Sigmoid colon (tissue), 7 donors: ENCODE measurements at places on chromosomes 3 and 15. TPM values are rescaled to one million over a fixed set of nuclear protein-coding genes. Genes with fewer than 3 reads are reported as not detected.

Gene TGM5
- not detected for total RNA-seq

Gene GPR171
- total RNA-seq, result 2.6 TPM

Gene ACKR2
- 1.9 TPM for total RNA-seq

Gene CGGBP1
- 62.2 TPM for total RNA-seq

Gene PLD1
- 9.4 TPM for total RNA-seq

Gene ITIH1
- total RNA-seq, result not detected

Gene FGD5
- 6.4 TPM for total RNA-seq

Gene GOLGA6D
- not detected for total RNA-seq

Gene ABI3BP
- total RNA-seq, result 177 TPM

Gene PAK2
- total RNA-seq, result 37.8 TPM

Gene GOLGA8R
- 4.8 TPM for total RNA-seq

Gene TM4SF18
- total RNA-seq, result 6.4 TPM

Gene HTR3E
- total RNA-seq, result not detected

Gene RCCD1
- 6.8 TPM for total RNA-seq

Gene CP
- total RNA-seq, result 6.6 TPM

Gene ANKUB1
- total RNA-seq, result not detected

Gene DNAH1
- total RNA-seq, result 7.5 TPM

Gene FSTL1
- 296 TPM for total RNA-seq

Gene PRKAR2A
- 25.5 TPM for total RNA-seq

Gene CNTN6
- not detected for total RNA-seq

Gene TMC3
- 0.68 TPM for total RNA-seq

Gene HRH1
- 3.9 TPM for total RNA-seq

Gene EOMES
- not detected for total RNA-seq

Gene EIF4G1
- total RNA-seq, result 168 TPM

Gene MB21D2
- total RNA-seq, result 5.8 TPM

Gene CHRM5
- not detected for total RNA-seq

Gene SNTN
- total RNA-seq, result not detected

Gene ACP3
- not detected for total RNA-seq

Gene PRTG
- 2.2 TPM for total RNA-seq

Gene TEX9
- 10.7 TPM for total RNA-seq

Gene CNTN4
- total RNA-seq, result 7.5 TPM

Gene SCAANT1
- not detected for total RNA-seq

Gene LRTM1
- total RNA-seq, result not detected
